ENCODE measurements at places on chromosomes 12 and 14. TPM values are rescaled to one million over a fixed set of nuclear protein-coding genes. Genes with fewer than 3 reads are reported as not detected.

Gene SUPT16H
- 114 TPM for total RNA-seq

Gene GYS2
- 0.66 TPM for total RNA-seq

Gene ZDHHC22
- not detected for total RNA-seq

Gene EVL
- total RNA-seq = 16.4 TPM

Gene MMP19
- total RNA-seq = 1.9 TPM

- H3K4me3 ChIP-seq = no peak overlapping the region
- no peaks in the 10 kb centered on the region for H3K4me1 ChIP-seq
- no peak for DNase-seq
- no peak overlapping the region for H3K27ac ChIP-seq
- no peaks in the 10 kb centered on the region for H3K36me3 ChIP-seq
- H3K27me3 ChIP-seq = no peaks in the 10 kb centered on the region
Measured at GRCh38 chr12:96743606-96744005, 163.5 kb upstream of the NEDD1 start.

- no peak overlapping the region for H3K4me3 ChIP-seq
- H3K4me1 ChIP-seq = peaks cover 11% of the 10 kb centered on the region
- DNase-seq = no peak
- no peaks in the 10 kb centered on the region for H3K36me3 ChIP-seq
Measured at GRCh38 chr12:112905451-112906089, 1.2 kb upstream of the OAS1 start.

DNA sequence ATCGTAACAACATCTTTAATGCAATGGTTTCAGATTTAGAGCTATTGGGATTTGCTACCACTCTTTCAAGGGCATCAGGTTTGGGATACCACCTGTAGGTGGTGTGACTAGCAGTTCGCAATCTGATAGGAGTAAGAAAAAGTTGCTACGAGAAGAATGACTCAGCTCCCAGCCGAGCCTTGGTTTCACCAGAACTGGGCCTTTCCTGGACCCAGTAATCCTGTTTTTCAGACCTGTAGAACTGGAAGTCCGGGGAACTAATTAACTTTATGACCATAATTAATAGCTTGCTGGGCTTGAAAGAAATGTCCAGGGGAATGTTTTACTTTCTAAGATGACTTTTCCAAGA is 770 bp downstream of the ABHD4 start:
- peaks cover 61% of the 10 kb centered on the region for H3K4me1 ChIP-seq
- peak overlapping the region; percentile 84 for H3K4me3 ChIP-seq
- DNase-seq = peak; percentile 61
- H3K36me3 ChIP-seq = peaks cover 6% of the 10 kb centered on the region
- no peaks in the 10 kb centered on the region for H3K27me3 ChIP-seq

GRCh38 chr12:59890896-59891579 is 295.2 kb downstream of the SLC16A7 start:
- H3K27me3 ChIP-seq = no peaks in the 10 kb centered on the region
- no peak overlapping the region for H3K27ac ChIP-seq
- H3K4me3 ChIP-seq = no peak overlapping the region
- no peaks in the 10 kb centered on the region for H3K36me3 ChIP-seq

- no peaks in the 10 kb centered on the region for H3K36me3 ChIP-seq
- DNase-seq = no peak
- H3K4me3 ChIP-seq = no peak overlapping the region
- H3K4me1 ChIP-seq = peaks cover 14% of the 10 kb centered on the region
- peak overlapping the region; percentile 29 for H3K27ac ChIP-seq
Measured at GRCh38 chr12:92602476-92602875, 100.3 kb upstream of the PLEKHG7 start.

- H3K4me3 ChIP-seq = no peak overlapping the region
- H3K27me3 ChIP-seq = no peaks in the 10 kb centered on the region
- no peak for DNase-seq
- H3K27ac ChIP-seq = no peak overlapping the region
- no peaks in the 10 kb centered on the region for H3K36me3 ChIP-seq
- H3K4me1 ChIP-seq = peaks cover 19% of the 10 kb centered on the region
Measured at GRCh38 chr14:28116716-28117115, 649.9 kb upstream of the FOXG1 start.

- H3K36me3 ChIP-seq = no peaks in the 10 kb centered on the region
- H3K27ac ChIP-seq = no peak overlapping the region
- no peak for DNase-seq
- no peak overlapping the region for H3K4me3 ChIP-seq
- no peaks in the 10 kb centered on the region for H3K4me1 ChIP-seq
Measured at GRCh38 chr12:127885954-127886750, 380.8 kb upstream of the TMEM132C start.

- no peak overlapping the region for H3K4me3 ChIP-seq
- DNase-seq = no peak
- peak overlapping the region; percentile 45 for H3K27ac ChIP-seq
- H3K27me3 ChIP-seq = no peaks in the 10 kb centered on the region
Measured at GRCh38 chr12:69475237-69475975, 5.2 kb downstream of the FRS2 start.

DNA sequence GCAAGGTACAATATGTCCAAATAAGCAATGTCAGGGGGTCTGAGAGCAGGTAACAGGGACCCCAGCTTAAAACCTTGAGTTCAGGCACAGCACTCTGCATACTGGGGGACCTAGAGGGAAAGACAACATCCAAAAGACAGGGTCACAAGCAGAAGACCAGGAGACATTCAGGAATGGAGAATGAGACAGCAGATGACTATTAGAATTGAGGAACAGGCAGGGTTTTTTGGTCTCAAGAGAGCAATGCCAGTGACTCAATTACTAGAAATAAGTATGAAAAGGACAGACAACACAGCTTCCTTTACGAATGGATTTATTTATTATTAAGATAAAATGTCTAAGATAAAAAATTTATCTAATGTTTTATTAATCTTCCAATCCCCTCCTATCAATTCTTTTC is 223.0 kb downstream of the PTPRO start:
- H3K4me1 ChIP-seq = no peaks in the 10 kb centered on the region
- no peak for DNase-seq
- no peak overlapping the region for H3K27ac ChIP-seq

DNA sequence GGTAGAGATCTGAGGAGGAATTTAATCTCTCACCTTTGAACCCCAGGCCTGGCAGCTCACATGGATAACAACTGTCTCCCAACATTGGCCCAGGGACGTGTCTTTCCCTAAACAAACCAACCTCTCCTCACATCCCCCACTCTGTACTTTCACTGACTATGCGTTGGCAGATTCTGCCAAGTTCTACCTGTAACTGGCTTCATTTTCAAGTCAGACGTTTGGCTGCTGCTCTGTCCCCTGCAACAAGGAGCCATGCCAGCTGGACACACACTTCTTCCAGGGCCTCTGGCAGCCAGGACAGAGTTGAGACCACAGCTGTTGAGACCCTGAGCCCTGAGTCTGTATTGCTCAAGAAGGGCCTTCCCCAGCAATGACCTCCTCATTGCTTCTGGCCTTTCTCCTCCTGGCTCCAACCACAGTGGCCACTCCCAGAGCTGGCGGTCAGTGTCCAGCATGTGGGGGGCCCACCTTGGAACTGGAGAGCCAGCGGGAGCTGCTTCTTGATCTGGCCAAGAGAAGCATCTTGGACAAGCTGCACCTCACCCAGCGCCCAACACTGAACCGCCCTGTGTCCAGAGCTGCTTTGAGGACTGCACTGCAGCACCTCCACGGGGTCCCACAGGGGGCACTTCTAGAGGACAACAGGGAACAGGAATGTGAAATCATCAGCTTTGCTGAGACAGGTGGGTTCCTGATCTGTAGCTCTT is at the start of gene INHBC:
Gene INHBC, plus strand, starts transcription at position 268 of the 707 bp plus-strand sequence. Its CDS starts 103 bp downstream, at position 371.
- no peaks in the 10 kb centered on the region for H3K27me3 ChIP-seq

GRCh38 chr12:83018088-83018487 is 331.4 kb downstream of the TMTC2 start:
- H3K27ac ChIP-seq = no peak overlapping the region
- DNase-seq = no peak
- no peaks in the 10 kb centered on the region for H3K36me3 ChIP-seq
- no peak overlapping the region for H3K4me3 ChIP-seq

- H3K36me3 ChIP-seq = no peaks in the 10 kb centered on the region
- no peaks in the 10 kb centered on the region for H3K4me1 ChIP-seq
- H3K27ac ChIP-seq = no peak overlapping the region
- no peak overlapping the region for H3K4me3 ChIP-seq
Measured at GRCh38 chr14:93893661-93894261, 33.4 kb upstream of the FAM181A start.

- no peaks in the 10 kb centered on the region for H3K27me3 ChIP-seq
- no peaks in the 10 kb centered on the region for H3K4me1 ChIP-seq
- no peak overlapping the region for H3K4me3 ChIP-seq
- no peaks in the 10 kb centered on the region for H3K36me3 ChIP-seq
- DNase-seq = no peak
- no peak overlapping the region for H3K27ac ChIP-seq
Measured at GRCh38 chr14:60904381-60904780, 76.5 kb downstream of the TRMT5 start.

GRCh38 chr14:94501588-94502516 is 7.4 kb downstream of the SERPINA12 start:
- no peaks in the 10 kb centered on the region for H3K36me3 ChIP-seq
- no peaks in the 10 kb centered on the region for H3K27me3 ChIP-seq
- no peak overlapping the region for H3K4me3 ChIP-seq

GRCh38 chr12:48999371-49000131 is at the start of gene DDN:
Gene DDN (minus strand): TSS chr12:48999375. CDS start chr12:48999287, 88 bp downstream.
- no peaks in the 10 kb centered on the region for H3K27me3 ChIP-seq
- no peaks in the 10 kb centered on the region for H3K36me3 ChIP-seq
- H3K4me3 ChIP-seq = peak within 1 kb of the TSS; percentile 49
- H3K27ac ChIP-seq = peak within 1 kb of the TSS; percentile 48
- peak; percentile 76 for DNase-seq

DNA sequence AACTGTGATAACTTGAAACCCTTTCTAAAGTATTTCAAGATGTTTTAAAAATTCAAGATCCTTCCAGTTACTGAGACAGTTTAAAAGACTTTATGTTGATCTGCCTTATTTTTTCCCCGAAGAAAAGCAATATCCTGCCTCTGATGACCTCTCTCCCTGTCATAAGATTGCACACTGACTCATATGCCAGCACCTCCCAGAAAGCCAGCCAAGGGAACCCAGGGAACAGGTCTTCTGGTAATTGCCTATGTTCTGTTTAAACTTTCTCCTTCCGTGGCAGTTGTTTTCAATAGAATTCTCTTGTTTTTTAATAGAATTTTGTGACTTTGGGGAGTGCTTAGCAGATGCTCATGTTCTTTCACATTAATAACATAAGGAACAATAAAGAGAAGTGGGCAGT is 300.2 kb upstream of the PRKD1 start:
- no peaks in the 10 kb centered on the region for H3K27me3 ChIP-seq
- no peak overlapping the region for H3K4me3 ChIP-seq
- no peak overlapping the region for H3K27ac ChIP-seq
- DNase-seq = no peak
- H3K36me3 ChIP-seq = no peaks in the 10 kb centered on the region

DNA sequence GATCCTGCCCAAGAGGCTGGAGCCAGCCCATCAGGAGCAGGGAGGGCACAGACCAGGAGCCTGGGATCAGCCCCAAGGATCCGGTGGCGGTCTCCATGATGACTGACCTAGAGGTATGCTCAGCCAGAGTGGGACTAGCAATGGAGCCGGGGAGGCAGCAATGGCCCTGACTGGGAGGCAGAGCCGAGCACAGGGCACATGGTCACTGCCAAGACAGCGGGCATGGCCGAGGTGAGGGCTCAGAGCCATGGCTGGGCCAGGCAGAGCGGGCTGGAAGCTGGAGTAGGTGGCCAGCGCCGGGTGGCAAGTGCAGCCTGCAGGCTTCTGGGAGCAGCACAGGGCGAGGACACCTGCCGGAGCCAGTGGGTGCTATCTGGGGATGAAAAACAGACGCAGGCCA is 259.3 kb downstream of the BCL11B start:
- no peak overlapping the region for H3K4me3 ChIP-seq
- H3K27me3 ChIP-seq = no peaks in the 10 kb centered on the region
- no peaks in the 10 kb centered on the region for H3K36me3 ChIP-seq
- H3K27ac ChIP-seq = no peak overlapping the region

DNA sequence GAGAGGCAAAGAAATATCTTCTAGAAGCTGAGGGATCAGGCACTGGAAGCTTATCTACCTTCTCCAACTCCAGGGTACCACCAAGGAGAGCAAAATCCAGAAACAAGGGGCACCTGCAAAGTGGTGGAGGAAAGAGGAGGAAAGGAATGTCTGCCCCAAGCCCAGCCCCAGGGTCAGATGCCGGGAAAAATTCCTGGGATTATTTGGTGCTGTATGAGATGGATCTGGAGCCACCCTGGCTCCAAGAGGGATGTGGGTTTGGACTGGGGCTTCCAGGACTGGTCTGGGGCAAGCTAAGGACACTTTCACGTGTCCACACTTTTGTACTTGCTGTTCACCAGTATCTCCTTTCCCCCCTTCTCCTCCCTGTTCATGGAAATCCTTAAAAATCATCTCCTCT is 69.8 kb downstream of the DPF3 start:
- no peak overlapping the region for H3K27ac ChIP-seq
- no peaks in the 10 kb centered on the region for H3K27me3 ChIP-seq
- H3K36me3 ChIP-seq = no peaks in the 10 kb centered on the region
- no peak for DNase-seq
- no peaks in the 10 kb centered on the region for H3K4me1 ChIP-seq
